ENCODE measurements at places on chromosomes 12 and 14.

- no peak for DNase-seq
Observed at GRCh38 chr12:112964915-112965314, 13.4 kb upstream of the OAS2 start.

- no peak for DNase-seq
Observed at GRCh38 chr14:101858791-101859537, 97.5 kb downstream of the PPP2R5C start.

DNA sequence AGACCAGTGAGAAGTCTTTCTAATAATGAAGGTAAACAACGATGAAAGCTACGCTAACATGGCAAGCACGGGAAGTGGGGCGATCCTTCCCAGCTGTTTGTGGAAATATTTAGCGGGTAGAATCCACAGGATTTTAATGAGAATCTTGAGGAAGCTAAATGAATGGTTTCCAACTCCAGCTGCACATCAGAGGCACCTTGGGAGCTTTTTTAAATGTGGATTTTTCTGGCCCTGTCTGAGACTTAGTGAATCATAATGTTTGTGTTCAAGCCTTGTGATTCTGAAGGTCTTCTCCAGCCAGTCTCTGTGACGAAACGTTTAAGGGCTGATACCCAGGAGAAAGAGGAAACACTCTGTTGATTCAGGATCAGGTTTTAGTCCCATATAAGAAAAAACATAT lies 169.8 kb downstream of the CAPZA3 start:
- no peak for DNase-seq

DNA sequence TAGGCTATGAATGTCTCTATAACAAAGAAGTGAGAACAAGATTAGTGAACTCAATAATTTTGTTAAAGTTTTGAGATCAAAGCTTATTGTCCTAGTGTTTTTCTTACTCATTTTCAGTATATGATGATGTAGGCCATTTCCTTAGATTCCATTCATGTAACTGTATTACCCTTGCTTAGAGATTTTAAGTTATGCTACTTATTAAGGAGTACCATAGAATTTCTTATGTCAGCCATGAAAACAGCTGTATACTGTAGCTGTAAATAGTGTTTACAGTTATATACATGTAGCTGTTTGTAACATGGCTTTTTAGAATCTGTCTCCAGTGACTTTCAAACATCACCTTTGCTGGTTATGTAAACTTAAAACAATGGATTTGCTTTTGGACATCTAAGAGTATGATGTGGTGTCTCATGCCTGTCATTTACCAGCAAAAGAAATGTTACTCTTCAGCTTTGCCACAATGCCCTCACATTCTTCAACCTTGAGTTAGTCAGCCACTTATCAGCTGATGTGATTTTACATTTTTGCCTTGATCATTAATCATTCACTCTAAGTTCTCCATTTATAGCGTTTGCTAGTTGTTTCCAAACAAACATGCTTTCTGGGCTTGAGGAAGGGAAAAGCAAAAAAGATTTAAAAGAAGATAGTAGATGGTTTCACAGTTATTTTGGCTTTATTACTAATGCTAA lies 55.5 kb downstream of the SLC16A7 start:
- DNase-seq, result no peak

DNA sequence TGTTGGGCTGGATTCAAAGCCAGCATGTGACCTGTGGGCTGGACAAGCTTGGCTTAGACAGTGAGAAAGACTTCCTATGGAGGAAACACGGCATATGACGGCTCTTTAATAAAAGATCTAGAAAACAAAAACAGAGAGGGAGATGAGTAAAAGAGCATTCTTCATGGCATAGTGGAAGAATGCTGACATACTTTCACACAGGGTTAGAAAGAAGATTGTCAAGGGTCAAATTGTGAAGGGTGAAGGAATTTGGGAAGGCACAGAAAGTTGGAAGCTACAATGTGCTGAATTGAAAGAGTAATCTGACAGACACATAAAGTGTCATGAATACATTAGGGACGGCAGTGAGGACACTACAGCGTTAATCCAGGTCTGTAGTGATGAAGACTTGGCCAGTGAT lies 63.4 kb downstream of the GALNT4 start:
- DNase-seq, result no peak

DNA sequence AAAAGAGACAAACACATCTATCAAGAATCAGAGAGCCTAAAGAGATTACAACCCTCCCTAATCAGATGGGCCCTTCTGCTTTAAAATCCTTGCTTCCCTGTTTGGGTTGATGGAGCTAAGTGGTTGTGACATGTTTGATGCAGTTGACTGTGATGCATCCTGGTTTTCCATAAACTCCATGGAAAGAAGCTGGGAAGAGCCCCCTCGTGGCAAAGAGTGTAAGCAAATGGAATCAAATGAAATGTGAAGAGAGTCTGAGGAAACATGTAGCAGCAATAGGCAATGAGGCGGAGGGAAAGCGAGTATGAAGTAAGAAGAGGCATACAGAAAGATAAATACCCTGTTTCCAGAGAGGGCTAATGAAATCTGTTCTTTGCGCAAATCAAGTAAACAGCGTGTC lies 70.4 kb upstream of the SLCO1C1 start:
- no peak for DNase-seq

- DNase-seq, result no peak
Observed at GRCh38 chr12:102439426-102440405, 40.6 kb downstream of the IGF1 start.

GRCh38 chr12:112347581-112347982 lies 34.6 kb downstream of the HECTD4 start:
- DNase-seq, result no peak

Data from stimulated activated CD4-positive, alpha-beta T cell treated with anti-CD3 and anti-CD28 coated beads, TNF-alpha, amount 100 ng/mL, for 4 hours (primary cell).